CD4-positive, alpha-beta memory T cell (primary cell): ENCODE measurements at places on chromosomes 6 and 20. TPM values are rescaled to one million over a fixed set of nuclear protein-coding genes. Genes with fewer than 3 reads are reported as not detected.

Gene CRIP3
- 3.0 TPM for total RNA-seq

Gene SLPI
- not detected for total RNA-seq

- H3K36me3 ChIP-seq, result no peaks in the 10 kb centered on the region
- H3K4me1 ChIP-seq, result no peaks in the 10 kb centered on the region
- no peak overlapping the region for H3K27ac ChIP-seq
- no peaks in the 10 kb centered on the region for H3K27me3 ChIP-seq
These were observed 3.6 kb downstream of the ARMH2 start for GRCh38 chr6:24795106-24795505.

Gene POFUT1
- total RNA-seq, result 20.8 TPM

- no peaks in the 10 kb centered on the region for H3K4me1 ChIP-seq
- no peak overlapping the region for H3K4me3 ChIP-seq
- no peak for DNase-seq
- no peaks in the 10 kb centered on the region for H3K36me3 ChIP-seq
These were observed 10.9 kb upstream of the MRS2 start for GRCh38 chr6:24391756-24392405.

DNA sequence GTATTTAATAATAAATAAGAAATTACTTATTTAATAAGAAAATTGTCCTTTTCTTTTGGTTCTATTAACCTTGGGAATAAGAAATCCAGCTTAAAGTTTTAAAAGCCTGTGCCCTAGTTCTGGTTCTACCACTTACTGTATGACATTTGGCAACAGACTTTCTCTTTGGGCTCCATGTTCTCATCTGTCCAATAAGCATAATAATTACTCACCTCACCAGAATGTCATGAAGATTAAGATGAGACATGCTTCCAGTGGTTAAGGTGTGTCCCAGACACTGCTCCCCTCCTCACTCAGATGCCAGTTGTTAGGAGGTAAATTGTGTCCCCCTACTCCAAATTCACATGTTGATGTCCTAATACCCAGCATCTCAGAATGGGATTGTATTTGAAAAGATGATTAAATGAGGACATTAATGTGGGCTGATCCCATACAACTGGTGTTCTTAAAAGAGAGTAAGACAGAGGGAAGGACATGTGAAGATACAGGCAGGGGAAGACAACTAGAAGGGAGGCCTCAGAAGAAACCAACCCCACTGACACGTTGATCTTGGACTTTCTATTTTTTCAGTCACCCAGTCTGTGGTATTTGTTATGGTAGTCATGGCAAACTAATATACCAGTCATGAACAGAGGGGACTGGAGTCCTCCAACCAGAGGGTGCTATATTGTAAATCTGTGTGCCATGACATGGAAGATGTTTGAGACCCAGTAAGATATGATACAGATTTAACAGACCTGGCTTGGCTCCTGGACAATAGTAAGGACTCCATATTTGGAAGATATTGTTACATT lies 6.4 kb upstream of the MICAL1 start:
- H3K27ac ChIP-seq, result no peak overlapping the region
- H3K4me1 ChIP-seq, result peaks cover 47% of the 10 kb centered on the region
- H3K4me3 ChIP-seq, result no peak overlapping the region
- H3K36me3 ChIP-seq, result peaks cover 28% of the 10 kb centered on the region

Gene CCN6
- not detected for total RNA-seq

- no peak overlapping the region for H3K27ac ChIP-seq
- no peak for DNase-seq
- H3K4me3 ChIP-seq, result no peak overlapping the region
- no peaks in the 10 kb centered on the region for H3K27me3 ChIP-seq
- peaks cover 11% of the 10 kb centered on the region for H3K36me3 ChIP-seq
- peaks cover 25% of the 10 kb centered on the region for H3K4me1 ChIP-seq
These were observed 12.1 kb downstream of the HIVEP1 start for GRCh38 chr6:12024216-12024615.

Gene COX4I2
- total RNA-seq, result not detected
